ENCODE measurements at places on chromosomes 4 and X. TPM values are rescaled to one million over a fixed set of nuclear protein-coding genes. Genes with fewer than 3 reads are reported as not detected.

OPRPN gene
- total RNA-seq = not detected

TMEM31 gene
- not detected for total RNA-seq

PLP2 gene
- total RNA-seq = 120 TPM

GRCh38 chrX:48966796-48967579 lies 4.7 kb downstream of the KCND1 start:
- no peak for DNase-seq

DNA sequence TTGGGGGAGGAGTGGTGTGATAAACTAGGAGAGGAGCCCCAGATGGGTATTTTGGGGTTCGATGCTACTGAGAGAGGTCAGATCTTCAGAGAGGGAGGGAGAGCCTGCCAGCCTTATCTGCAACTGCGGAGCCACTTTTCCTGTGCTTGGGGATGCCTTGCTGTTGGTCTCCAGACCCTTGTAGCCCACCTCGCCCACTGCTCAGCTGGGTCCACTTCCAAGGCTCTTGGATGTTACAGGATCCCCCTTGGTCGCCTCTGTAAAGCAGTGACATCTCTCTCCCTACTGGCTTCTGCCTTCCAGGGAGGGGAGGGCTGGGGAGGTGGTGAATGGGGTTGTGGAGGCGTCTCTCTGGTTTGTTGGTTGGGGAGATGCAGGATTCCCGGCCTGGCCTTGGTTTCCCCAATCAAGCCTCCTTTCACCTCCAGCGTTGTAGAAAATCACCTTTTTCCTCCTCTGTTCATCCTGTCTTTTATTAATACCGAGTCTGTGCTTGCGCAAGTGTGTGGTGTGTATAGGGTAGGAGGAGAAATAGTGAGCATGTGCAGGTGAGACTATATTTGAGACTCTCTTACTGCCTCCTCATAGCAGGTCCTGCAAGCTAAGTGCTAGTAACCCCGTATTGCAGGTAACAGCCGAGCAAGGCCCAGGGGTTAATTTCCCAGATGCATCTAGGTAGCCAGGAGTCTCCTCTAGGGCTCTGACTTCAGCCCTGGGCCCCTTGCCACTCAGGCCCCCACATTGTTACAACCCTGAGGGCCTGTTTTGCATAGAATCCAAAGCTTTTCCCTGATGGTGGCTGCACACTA lies 337.4 kb downstream of the ARHGAP10 start:
- no peak for DNase-seq

- no peak for DNase-seq
These were observed 145.4 kb downstream of the CPEB2 start for GRCh38 chr4:15147714-15148113.

All from chondrocyte (in vitro differentiated cells).